ENCODE measurements at places on chromosomes 6 and 20.

- DNase-seq = no peak
Measured at GRCh38 chr6:89970072-89970471, 75.8 kb downstream of the GJA10 start.

DNA sequence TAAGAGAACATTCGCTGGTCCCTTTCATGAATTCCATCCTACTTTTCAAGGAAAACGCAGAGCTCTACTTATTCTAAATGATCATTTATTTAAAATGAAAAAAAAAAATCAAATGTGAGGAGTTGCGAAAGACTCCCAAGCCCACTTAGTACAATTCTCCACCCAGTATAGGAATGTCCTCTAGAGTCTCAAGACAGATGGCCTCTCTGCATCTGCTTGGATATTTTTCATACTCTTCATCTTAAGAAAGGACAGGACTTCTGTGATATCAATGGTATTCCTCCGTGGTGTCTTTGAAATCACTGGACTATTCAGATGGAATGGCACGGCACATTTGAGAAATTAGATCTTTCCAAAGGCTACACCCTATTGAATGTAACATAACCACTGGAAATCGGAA lies 107.1 kb downstream of the PTPRK start:
- no peak for DNase-seq

DNA sequence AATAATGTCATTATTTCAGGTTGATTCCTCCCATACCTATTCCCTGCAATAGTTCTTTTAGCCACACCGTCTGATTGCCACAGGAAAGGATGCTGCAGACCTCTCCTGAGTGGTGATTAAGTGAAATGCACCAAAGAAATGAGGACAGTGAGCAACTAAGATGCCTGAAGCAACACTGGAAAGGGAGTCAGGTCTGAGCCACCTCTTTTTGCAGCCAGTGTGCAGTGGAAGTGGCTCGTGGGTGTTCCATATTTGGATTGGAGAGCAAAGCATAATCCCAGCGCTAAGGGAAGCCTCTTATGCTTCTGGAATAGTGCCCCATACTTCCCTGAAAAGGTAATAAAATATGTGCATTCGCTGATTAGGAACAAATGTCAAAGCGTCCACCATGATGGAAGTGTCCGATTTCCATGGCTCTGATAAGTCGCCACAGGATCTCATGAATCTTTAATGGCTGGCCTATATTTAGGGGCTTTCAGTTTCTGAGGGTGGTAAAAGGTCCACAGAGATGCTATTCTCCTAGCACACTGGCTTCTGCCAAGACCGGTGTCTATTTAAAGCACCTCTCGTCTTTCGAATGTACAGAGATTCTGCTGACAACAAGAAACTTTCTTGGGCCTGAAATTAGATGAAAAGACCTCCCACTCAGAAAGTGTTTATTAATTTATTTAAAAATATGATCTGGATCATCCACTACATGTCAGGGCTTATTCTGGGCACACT lies 253.9 kb downstream of the SLC24A3 start:
- no peak for DNase-seq

DNA sequence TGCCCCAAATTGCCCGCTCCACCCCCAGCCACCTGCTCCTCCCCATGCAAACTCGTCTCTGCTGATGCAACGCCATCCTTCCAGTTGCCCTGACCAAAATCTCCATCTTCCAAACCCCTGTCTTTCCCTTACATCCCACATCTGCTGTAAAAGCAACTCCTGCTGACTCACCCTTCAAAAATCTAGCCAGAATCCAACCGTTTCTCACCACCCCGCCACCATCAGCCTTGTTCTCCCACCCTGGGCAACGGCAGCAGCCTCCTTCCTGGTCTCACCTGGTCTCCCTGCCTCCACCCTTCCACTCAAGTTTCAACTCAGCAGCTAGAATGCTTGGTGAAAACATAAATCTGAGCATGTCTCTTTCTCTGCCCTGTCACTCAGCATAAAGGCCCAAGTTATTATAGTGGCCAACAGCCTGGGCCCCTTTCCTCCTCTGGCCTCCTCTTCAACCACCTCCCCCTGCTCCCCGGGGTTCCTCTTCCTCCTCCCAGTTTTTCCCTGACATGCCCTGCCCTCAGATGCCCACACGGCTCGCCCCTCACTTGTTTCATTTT lies 7.2 kb upstream of the SYNJ2 start:
- no peak for DNase-seq

DNA sequence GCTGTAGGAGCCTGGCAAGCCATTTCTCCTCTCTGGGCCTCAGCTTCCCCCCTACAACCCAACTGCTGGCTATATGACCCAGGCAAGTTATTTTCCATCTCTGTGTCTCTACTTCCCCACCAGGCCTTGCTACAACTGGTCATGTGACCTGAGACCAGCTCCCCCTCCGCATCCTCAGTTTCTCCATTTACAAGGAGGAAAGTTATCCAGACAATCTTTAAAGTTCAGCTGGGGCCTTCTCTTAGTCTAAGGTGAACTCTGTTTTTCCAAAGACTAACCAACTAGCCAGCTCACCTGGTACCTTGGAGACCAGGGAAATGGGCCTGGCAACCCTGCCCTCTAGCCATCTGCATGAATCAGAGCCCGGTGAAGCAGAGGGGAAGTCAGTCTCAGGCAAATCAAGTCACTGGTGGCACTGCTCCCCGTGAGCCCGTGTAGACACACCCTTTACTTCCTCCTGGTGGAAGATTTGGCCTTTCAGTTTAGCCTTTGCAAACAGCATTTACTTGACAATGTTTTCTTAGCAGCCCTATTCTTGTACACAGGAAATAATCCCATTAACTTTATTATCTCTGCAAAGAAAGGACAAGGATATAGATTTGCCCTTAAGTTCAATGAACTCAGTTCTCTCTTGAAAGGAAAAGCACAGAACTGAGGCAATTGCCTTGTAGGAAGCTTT lies 157.7 kb downstream of the VEGFA start:
- peak; percentile 33 for DNase-seq

DNA sequence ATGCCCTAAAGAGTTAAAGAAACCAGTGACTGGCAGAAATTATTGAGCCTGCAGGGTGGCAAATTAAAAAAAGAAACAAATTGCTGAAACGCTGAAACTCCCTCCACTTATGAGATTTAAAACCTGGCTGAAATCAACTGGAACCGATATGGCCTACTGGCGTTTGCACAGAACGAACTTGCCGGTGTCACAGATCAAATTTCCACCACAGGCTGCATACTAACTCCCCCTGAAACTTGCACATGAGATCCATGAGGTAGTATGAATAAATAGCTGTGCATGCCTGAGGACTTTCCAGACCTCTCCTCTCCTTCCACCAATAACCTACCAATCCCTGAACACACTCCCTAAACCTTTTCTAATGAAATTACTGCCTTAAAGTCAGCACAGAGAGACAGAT lies 150.4 kb downstream of the RNGTT start:
- no peak for DNase-seq

- DNase-seq = no peak
Measured at GRCh38 chr20:36121981-36122930, 32.3 kb upstream of the EPB41L1 start.

DNA sequence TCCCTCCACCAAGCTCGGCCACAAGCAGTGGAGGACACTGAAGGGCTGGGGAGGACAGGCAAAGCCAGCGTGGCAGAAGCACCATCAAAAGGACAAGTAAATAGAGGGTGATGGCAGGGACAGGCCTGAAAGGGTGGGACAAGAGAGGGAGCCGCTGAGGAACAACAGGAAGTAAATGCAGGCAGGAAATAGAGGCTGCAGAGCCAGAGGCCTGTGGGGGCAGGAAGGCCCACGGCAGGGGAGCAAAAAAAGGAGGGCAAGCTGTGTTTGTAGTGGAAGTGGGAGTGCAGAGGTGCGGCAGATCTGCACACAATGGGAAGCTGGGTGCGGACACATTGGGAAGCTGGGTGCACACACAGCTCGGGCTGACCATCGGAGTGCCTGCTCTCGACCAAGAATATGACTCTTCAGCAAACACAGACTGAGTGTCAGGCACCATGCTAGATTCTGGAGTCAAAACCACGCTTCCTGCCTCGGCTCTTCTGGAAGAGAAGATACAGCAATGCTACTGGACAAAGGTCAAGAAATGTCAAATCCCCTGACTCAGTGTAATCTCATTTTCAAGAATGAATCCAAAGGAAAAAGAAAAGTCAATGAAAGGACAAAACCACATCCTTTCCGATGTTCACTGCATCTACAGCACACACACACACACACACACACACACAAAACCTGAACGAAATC lies 40.4 kb upstream of the RAB22A start:
- DNase-seq = no peak

- DNase-seq = no peak
Measured at GRCh38 chr6:79335133-79335674, 100.7 kb upstream of the HMGN3 start.

DNA sequence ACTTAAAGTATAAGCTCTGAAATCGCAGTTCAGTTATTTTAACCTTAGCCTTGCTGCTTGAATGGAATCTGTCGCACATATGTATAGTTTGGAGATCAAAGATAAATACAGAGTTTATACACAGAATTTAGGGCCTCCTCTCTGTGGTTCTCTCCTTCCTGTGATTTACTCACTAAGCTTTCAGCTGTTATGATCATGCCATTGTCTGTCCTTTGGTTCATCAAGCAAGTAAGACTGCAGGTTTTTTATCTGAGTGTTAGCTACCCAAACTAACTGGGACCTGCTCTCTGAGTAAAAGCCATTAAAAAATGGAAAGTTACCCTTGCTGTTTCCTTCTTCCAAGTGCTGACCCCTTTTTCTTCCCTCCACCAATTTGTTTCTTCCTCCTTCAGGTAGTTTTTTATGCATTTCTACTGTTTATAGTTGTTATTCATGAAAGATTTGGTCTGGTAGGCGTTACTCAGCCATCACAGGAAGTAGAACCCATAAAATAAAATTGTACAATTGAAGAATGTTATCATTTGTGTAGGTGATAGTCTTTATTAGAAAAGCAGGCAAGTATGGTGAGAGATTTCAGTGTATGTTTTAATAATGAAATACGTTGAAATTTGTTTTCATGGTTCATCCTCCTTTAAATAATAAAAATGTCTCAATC lies 33.7 kb upstream of the SUMO4 start:
- DNase-seq = no peak

DNA sequence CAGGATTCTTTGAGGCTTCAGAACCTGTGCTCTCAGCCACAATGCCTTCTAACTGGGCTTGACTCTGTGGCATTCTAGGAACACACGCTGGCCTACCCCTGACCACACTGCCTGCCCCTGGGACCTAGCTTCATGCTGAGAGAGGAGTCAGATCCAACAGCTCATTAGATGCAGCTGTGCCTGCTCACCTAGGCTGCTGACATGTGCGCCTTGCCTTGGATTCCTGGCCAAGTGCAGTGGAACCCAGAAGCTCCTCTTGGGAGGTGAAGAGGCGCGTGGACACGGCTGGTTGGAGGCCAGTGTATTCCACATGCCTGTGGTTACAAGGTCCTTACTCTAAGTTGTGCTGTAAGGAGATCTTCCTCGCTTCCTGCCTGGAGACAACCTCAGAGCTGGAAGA lies 24.7 kb upstream of the KCNK16 start:
- DNase-seq = no peak

DNA sequence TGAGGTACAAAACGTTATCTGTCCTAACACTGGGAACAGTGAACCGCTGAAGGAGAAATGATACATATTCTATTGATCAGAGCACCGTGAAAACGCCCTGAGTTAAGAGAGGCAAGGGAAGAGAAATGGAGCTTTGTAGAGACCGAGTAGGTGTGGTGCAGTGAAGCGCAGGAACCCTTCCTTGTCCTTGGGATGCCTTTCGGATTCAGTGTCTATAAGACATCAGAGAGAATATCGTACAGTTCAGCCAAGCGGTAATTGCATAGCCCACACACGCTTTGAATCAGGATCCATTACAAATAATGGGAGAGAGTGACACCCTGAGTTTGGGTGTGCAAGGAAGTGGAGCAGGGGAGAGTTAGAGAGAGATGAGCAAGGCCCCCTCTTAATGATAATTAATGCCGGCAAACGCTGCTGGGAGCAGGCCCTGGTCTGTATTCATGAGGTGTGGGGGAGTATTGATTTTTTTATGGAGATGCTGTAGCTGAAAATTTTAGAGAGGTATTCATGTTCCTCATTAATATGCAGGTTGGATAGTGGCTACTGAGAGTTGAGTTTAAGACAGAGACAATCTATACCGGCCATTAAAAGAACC lies 20.7 kb downstream of the NOX3 start:
- no peak for DNase-seq

DNA sequence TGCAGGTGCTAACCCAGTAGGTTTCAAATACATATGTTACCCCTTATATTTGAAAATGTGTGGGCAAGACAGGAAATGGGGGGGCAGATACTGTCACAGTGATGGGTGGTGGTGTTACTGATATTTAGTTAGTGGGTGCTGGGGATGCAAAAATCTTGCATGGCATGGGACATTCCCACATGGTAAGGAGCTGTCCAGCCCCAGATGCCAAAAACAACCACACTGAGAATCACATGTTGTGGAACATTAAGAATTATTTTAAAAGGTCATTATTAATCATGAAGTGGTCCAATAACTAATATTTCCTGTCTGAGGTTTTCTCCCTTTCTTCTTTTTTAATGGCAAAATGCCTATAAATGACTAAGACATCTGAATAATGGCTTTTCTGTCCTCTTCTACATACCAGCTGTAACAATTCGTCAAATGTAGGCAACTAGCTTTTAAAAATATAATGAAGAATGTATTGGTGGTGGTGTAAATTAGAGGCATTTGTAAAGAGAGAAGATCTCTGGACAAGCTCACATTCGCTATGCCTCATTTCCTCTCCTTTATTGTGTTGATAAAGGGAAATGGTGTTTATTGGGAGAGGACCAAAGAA lies 57.3 kb upstream of the SLC35B3 start:
- no peak for DNase-seq

DNA sequence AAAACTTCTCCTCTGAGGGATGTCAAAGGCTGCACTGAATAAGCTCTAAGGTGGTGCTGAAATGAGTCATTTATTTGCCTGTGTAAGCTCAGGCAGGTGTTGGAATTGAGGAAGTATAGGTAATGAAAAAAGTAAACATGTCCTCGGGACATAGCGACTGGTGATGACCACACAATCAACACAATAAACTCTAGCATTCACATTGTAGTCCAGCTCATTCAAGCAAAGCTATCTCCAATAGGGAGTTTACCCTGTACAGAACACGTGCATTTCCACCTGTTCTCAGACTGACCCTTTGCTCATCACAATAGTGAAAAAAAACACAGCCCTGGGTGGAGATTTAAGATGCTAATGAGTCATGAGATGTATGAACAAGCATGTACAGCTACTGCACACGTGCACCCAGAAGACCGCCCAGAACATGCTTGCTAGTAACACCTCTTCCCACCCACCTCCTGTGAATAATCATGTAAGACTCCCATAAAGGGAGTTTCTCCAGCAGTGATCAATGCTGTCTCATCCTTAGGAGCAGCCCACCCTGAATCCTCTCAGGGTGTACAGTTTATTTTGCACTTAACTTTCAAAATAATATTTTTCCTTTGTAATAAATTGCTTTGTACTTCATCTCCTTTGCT lies 33.0 kb upstream of the POU5F1 start:
- no peak for DNase-seq

GRCh38 chr20:51376111-51376510 lies 166.4 kb downstream of the NFATC2 start:
- no peak for DNase-seq

GRCh38 chr20:43178080-43178479 lies 11.6 kb downstream of the PTPRT start:
- DNase-seq = no peak

Data from H7 (cell line).